ENCODE measurements at places on chromosomes 5 and 9.
A peak's percentile ranks its signal among the peaks of the same experiment; 100 is the strongest.

DNA sequence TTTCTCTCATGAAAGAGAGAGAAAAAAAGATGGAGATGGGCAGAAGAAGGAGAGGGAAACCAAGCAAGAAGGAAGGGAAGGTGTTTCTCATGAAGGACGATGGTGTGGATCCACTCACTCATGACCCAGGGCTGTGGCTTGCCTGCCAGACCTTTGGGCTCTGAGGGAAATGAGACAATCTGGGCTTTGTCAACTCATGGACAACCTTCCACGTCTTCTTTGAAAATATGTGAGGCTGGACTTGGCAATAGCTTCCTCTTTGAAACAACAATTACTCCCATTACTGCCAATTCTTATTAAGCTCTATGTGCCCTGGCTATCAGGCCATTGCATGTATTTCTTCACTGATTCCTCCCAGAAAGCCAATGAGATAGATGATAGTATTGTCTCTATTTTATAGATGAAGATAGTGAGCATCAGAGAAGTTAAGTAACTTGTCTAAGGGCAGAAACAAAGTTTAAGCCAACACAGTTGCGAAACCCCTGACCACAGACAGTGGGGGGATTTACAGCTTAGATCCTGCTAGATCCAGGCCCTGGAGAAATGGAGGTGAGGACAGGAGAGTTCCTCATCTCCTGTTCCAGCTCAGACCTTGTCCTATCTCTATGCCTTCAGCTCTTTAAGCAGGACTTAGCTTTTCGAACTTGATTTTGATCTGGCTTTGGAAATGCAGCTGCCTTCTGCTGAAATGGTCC lies 132.4 kb downstream of the GCNT1 start:
- DNase-seq: no peak

DNA sequence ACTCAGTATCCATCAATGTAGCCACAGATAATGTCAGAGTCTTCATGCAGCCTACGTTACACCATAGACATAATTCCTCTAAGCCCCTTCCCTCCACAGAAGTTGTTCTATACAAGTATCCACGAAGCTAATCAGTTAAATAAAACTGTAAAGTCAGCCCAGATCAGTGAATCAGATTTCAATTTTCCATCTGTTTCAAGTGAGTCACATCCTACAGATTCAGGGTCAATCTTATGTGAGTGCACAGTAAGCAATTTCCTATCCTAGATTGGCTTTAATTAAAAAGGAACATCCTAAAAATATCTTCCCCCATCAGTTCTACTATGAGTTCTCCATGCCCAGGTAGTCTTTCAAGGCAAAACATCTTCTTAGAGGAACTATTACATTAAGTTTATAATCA lies 402.5 kb downstream of the EFNA5 start:
- no peak for DNase-seq

GRCh38 chr5:22678886-22679285 lies 174.3 kb downstream of the CDH12 start:
- no peak for DNase-seq

DNA sequence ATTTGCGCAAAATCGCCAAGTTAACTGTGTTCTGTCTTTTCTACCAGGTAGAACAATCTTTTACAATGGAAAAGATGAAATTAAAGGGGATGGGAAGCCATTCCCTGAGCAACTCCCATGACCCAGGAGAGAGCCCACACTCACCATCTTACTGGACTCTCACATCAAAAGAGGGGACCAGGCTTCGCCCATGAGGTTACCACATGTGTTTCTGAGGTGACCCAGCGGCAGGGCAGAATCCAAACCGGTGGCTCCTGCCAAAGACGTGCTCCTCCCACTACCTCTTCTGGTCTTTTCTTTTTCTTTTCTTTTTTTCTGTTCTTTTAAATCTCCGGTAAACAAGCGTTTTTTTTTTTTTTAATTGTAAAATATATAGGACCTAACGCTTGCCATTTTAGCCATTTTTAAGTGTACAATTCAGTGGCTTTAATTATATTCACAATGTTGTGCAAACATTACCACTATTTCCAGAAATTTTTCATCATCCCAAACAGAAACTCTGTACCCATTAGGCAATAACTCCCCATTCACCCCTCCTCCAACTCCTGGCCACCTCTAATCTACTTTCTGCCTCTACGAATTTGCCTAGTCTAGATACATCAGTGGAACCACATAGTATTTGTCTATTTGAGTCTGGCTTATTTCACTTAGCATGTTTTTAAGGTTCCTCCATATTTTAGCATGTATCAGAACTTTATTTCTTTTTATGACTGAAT lies 19.3 kb downstream of the PTPN3 start:
- no peak for DNase-seq

GRCh38 chr9:130051855-130052254 lies 1.9 kb upstream of the GPR107 start:
- DNase-seq: no peak

DNA sequence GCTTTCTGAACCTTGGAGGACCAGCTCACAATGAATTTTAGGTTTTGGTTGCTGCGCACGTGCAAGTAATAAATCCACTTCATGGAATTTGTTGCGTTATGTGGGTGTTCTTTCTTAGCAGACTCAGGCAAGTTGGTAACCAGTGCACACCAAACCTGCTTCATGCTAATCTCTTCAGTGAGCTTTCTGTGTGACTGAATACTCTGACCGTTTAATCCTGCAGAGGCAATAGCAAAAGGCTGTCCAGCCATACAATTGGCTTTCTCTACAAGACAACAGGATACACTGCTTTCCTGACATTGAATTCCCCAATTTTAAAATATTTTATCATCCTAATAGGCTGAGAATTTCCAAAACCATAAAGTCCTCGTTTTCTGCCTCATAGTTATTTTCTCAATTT lies 10.3 kb downstream of the UGT3A2 start:
- DNase-seq: no peak

DNA sequence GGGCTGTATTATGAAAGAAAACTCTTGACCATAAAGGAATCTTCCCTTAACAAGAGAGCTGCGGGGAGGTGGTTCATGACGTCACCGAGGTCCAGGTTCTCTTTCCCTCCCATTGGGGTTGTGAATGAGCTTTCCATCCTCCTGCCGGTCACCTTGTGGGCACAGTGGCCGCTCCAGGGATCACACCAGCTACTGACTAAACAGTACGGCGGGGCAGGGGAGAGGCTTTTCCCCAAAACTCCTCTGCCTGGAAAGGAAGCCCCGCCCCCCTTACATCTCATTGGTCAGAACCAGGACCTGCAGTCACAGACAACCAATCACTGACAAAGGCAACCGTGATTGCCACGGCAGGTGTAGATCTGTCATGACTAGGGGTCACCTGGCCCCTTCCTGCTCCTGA lies 35.6 kb downstream of the ROR2 start:
- no peak for DNase-seq

- no peak for DNase-seq
Observed at GRCh38 chr5:16842896-16843295, 93.2 kb downstream of the MYO10 start.

GRCh38 chr9:126985870-126986498 lies 71.4 kb downstream of the RALGPS1 start:
- peak; percentile 38 for DNase-seq

DNA sequence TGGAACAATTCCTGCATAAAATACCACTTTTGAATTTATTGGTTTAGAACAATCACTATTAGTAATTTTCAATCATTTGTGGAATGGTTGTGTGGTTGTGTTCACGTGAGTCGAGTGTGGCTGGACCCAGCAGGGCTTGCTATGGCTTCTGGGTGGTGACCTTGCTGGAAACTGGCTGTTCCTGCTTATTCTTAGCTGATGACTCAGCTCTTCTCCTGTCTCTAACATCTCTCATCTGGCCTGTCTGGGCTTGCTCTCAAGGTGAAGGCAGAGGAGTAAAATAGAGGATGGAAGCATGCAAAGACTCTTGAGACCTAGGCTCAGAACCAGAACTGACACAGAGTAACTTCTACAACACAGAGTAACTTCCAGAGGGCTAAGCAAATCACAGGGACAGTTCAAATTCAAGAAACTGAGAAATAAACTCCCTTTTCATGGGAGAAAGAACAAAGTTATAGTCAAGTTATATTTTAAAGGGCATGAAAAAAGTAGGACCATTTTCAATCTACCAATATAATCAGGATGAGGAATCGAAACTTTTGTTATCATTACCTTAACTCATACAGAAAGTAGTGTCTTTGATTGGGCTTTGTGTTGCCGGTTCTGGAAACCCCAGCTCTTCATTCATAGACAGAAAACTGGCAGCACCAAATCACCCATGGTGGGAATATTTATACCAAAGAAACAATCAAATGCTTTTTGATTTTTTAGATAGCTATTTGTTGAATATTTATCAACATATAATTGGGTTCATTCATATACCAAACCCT lies 665.1 kb downstream of the CDH18 start:
- no peak for DNase-seq

- DNase-seq: no peak
Observed at GRCh38 chr9:99431103-99431502, 209.0 kb downstream of the SEC61B start.

DNA sequence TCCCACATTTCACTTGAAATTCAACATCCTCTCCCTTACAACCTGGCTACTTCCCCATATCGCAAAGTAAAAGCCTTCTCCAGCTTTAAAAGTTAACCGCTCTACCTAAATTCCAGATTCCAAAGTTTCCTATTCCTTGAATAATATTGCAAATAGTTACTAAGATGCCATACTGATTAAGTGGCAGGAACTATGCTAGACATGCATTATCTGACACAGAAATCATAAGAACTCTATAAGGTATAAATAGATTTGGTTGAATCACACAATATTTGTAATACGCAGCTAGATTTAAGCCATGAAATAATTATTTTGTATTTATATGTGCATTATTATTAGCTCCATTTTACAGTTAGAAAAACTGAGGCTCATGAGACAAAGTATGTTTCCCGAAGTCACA lies 92.8 kb downstream of the NFIB start:
- DNase-seq: no peak

DNA sequence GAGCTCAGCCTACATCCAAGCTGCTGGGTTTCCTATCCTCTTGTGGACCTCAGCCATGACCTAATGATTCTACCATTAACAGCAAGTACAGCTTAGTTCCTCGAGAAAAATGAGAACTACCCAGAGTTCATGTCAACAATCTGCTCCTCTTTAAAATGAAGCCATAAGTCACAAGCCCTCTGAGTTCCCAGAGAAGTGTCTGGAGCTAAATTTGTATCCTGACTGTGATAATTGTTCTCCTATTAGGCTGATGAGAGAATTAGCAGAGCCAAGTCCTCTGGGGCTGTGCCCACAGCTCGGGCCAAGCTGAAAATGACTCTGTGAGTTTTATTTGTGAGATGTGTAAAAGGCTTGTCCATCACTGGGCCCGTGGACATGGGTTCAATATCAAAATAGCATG lies 145.1 kb upstream of the SMIM23 start:
- DNase-seq: no peak

DNA sequence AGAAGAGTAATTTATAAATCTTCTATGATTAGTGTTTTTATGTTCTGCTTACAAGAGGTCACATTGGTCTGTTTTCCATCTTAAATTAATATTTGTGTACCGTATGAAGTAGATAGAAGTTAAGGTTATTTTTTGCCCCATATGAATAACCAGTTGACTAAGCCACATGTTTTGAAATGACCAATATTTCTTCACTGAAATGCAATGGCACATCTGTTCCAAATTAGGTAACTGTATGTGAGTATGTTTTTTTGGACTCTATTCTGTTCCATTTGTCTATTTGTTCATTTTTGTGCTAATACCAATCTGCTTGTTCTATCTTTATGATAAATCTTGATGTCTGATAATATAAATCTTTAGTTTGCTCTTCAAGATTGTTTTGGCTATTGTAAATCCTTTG lies 17.7 kb downstream of the JAK2 start:
- no peak for DNase-seq

- DNase-seq: no peak
Observed at GRCh38 chr5:116788851-116789403, 214.3 kb upstream of the SEMA6A start.

DNA sequence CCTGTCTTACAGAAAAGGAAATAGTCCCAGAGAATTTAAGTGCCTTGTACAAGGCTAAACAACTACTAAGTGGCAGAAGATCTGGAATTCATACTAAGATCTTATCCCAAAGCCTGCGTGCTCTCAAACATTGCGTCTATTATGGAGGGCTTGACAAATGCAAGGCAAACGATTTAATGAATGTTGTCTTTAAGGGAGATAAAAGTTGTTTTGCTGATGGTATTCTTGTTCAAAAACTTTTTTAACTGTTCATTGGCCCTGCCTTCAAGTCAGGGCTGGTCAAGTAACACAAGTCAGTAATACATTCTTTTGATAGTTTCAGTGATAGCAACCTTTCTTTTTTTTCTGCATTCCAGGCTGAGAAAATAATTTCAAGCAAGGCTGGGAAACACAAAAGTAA lies 1.7 kb upstream of the SLC38A9 start:
- DNase-seq: no peak

DNA sequence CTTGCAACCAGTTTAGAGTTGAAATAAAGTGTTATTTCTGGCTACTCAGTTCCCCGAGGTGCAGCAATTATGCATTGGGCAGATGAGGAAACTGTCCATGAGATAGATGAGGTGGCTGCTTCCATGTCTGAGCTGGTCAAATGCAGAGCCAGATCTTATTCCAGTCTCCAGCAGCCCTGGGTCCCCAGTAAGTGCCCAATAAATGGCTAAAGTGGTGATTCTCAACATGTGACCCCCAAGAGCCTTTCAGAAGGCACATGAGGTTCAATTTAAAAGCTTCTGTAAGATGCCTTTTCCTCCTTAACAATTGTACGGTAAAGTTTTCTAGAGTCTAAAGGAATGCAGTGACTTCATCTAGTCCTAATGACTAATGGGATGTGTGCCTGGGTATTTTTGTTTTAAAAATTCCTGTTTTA lies 17.5 kb downstream of the ATOX1 start:
- no peak for DNase-seq

DNA sequence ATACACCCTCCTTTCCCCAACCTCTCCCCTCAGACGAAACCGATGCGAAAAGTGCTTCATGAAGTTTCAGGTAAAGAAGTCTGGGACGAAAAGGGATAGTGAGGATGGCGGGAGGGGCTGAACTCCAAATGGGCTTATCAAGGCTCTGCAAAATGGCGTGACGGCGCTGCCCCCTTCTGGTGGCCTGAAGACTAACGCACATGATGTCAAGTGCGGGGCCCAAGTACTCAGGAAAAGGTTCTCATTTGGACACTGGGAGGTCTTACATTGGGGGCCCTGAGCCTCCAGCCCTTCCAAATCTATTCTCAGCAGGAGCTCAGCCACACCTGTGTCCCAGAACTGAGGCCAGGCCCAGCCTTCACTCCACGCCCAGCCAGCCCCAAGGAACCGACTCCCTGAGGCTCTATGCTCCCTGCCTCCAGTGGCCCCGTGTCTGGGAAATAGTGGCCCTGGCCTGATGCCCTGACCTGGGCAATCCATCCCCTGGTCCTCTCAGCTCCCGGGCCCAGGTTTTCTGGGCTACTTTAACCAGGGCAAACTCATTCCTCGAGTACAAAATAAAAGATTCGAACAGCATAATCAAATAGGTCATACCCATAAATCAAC lies 119.9 kb downstream of the KCNIP1 start:
- no peak for DNase-seq

GRCh38 chr5:6579535-6579934 lies 53.3 kb downstream of the NSUN2 start:
- DNase-seq: no peak

DNA sequence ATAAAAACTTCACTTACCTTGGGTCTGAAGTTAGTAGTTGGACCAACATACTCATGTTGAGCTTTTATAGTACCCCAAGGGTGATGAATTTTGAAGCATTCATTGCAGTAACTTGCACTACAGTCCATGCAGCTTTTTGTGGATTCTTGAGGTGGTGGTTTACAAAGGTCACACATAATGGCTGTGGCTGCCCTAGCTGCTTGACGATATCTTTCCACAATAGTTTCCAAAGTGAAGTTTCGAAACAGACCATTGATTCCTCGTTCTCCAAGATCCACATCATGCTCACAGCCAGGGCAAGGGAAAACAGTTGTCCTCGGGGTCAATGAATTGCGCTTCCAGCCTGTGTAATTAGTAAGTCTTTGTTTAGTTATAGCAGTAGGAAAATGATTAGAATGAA lies 22.7 kb downstream of the TRIM36 start:
- DNase-seq: no peak

All from T-helper 2 cell (primary cell).